HFF-Myc (cell line): ENCODE measurements at places on chromosomes 16 and 17.

DNA sequence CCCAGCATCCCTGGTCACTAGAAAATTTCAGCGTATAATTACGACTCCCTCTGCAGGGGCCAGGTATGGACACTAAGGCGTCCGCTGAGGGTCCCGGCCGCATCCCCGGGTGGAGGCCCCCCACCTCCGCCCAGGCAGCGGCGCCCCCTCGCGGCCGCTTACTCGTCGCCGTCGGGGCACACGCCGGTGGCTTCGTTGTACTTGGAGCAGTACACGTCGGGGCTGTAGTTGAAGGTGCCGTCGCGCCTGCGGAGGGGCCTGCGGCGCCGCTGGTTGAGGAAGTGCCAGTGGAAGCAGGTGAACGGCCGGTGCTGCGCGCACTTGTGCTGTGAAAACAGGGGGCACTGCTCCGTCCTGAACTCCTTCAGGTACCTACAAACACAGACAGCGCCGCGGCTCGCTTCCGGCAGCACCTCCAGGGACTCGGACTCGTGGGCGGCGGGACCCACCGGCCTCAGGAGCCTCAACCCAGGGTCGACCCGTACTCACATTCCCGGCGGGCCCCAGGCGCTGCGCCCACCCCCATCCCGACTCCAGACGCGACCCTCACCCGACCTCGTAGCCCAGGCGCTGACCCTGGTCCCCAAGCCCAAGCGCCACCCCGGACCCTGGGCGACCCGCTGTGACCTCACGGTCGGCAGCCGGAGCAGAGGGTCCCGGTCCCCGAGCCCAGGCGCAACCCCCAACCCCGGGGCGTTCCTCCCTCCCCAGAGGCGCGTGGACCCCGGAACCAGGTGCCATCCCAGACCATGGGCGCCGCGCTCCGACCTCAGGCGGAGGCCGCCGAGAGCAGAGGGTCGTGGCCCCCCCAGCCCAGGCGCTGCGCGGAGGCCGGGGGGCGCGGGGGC is 596 bp downstream of the UNKL start:
- no peak for DNase-seq

- DNase-seq, result no peak
Observed at GRCh38 chr17:48470388-48471034, 40.5 kb upstream of the SKAP1 start.

- DNase-seq, result no peak
Observed at GRCh38 chr16:23182679-23183542, at the start of gene SCNN1G. SCNN1G (plus strand) TSS chr16:23182745; CDS start chr16:23186272, 3,527 bp downstream.

GRCh38 chr17:74994440-74994839 is 7.0 kb downstream of the CDR2L start:
- DNase-seq, result no peak

DNA sequence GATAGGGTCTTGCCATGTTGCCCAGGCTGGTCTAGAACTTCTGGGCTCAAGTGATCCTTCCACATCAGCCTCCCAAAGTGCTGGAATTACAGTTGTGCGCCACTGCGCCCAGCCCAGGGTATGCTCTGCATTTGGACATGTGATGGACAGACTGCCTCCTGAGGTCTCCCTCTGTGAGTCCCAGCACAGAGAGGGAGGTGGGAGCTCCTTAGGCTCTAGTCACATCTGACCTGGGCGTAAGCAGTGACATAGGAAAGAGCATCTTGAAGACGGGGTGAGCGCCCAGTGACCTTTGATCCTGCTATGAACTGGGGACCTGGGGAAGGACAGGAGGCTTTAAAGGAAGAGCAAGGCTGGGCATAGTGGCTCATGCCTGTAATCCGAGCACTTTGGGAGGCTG is 2.2 kb upstream of the GFAP start:
- DNase-seq, result no peak

- no peak for DNase-seq
Observed at GRCh38 chr17:74394977-74395376, 27.7 kb downstream of the GPR142 start.

GRCh38 chr16:22653876-22654275 is 143.2 kb downstream of the NPIPB5 start:
- DNase-seq, result no peak

DNA sequence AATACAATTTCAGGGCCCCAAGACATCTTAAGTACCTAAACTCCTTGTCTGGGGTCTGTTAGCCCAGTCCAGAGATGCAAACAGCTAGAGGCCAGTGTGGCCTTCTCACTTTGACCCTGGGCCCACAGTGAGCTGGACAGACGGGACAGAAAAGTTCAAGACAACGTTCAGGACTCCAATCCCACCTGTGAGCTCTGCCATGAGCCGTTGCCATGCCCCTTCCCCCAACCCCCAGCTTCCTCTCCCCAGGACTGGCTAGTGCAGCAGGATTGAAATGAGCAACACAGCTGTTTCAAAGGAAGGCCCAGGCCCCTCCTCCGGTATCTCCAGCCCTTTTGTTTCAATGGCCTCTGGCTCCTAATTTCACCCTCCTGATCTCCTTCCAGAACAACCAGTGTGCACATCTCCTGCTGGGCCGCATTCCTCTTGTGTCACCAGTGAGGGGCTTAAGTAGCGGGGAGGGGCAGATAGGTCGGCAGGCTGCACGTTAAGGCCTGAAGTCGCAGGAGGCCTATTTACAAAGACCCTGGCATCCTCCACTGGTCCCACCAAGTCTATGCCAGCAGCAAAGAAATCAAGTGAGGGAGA is 11.3 kb downstream of the AXIN2 start:
- DNase-seq, result no peak

GRCh38 chr16:47873434-47873833 is 282.4 kb downstream of the ABCC12 start:
- DNase-seq, result no peak

DNA sequence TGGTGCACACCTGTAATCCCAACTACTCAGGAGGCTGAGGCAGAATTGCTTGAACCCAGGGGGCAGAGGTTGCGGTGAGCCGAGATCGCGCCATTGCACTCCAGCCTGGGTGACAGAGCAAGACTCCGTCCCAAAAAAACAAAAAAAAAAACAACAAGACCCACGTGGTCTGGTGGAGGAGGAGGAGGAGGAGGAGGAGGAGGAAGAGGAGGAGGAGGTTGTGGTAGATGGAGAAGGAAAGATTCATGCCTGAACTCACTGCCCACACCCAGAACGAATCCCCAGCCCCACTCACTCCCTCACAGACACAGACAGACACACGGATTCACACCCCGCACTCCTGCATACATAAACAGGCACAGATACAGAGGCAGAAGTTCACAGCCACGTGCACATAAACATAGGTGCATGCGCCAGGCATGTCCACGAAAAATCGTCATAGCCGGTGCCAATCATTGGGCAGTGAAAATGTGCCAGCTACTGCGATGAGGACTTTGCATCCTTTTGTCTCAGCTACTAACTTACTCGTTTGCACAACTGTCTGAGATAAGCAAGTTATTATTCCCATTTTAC is 138.5 kb downstream of the WSCD1 start:
- no peak for DNase-seq

GRCh38 chr16:59878479-59878878 is 1144.4 kb upstream of the GOT2 start:
- peak; percentile 77 for DNase-seq

DNA sequence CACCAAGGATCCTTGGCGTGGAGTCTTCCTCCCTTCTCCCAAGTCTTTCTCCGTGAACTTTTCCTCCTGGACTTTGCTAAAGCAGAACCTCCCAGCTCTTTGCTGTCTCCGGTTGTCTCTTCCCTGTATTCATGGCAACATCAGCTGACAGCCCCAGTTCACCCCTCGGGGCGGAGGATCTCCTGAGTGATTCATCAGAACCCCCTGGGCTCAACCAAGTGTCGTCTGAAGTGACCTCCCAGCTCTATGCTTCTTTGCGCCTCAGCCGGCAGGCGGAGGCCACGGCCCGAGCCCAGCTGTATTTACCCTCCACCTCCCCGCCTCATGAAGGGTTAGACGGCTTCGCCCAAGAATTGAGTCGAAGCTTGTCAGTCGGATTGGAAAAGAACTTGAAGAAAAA is 943 bp downstream of the CNTROB start:
- DNase-seq, result peak; percentile 32

DNA sequence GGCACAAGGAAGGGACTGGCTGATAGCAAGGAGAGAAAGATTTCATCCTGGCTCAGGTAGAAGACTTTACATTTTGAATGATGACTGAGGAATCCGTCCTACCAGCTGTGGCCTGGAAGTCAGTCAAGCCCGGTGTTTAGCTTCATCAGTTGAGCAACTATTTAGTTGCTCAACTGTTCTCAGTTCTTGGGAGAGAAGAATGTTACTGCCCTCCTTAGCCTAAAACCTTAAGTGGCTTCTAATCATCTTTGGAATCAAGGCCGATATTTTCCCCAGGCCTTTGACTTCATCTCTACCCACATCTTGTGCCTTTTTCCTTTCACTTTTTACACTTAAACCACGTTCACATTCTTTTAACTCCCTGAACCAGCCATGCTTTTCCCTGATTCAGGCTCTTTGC is 17.3 kb upstream of the RBL2 start:
- DNase-seq, result no peak

DNA sequence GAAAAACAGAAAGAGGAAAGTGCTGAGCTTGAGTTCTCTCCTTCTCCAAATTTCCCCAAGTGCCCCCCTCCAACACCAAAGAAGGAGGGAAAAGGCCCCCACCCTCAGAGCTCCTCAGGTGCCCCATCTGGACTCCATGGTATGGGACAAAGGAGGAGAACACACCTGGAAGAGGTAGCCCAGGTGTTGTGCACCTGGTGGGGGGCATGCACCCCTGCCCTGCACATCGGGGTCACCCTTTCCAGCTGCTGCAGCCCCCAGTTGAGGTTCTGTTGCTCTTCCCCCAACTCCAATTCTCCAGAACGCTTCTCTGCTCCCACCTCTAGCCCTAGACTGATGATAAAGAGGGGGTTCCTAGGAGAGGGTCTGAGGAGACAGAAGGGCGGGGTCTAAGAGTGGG is 3.0 kb upstream of the COL1A1 start:
- DNase-seq, result no peak

GRCh38 chr16:87098976-87099720 is 218.0 kb downstream of the C16orf95 start:
- DNase-seq, result no peak

- DNase-seq, result no peak
Observed at GRCh38 chr17:2716649-2717048, 5.1 kb upstream of the CLUH start.

DNA sequence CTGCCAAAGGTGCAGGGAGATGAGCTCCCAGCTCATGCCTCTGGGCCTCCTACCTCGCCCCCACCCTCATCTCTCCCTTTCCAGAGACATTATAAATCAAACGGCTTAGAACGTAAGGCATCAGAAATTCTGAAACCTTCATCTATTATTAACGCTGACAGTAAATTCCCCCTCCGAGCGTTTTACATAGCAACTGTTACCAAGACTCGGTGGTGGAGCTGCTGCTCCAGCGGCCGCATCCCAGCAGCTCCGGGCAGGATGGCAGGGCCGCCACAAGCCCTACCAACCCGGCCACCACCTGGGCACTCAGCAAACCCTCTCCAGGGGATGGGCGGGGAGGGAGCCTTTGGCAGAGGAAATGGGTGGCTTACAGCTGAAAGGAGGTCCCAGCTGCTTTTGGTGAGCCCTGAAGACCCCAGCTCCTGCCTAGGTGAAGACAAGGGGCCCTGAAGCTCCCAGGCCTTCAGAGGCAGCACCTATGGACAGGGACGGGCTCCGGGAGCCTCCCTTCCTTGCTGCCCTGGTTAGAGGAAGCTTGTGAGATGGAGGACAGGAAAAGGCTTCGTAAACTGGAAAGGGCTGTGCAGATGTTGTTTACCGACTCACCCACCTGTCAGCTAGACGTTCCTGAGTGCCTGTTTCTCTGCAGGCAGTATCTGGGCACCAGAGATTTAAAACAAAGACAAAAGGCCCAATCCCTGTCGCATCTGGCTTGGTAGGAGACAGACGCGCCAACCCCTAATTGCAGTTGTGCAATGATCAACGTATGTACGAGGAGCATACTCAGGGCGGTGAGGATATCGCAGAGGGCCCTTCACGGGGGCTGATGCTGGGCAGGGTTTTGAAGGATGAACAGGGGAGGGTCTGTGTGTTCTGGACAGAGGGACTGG is 76.9 kb downstream of the RAI1 start:
- DNase-seq, result no peak
